ENCODE measurements at places on chromosomes 2 and 18.

DNA sequence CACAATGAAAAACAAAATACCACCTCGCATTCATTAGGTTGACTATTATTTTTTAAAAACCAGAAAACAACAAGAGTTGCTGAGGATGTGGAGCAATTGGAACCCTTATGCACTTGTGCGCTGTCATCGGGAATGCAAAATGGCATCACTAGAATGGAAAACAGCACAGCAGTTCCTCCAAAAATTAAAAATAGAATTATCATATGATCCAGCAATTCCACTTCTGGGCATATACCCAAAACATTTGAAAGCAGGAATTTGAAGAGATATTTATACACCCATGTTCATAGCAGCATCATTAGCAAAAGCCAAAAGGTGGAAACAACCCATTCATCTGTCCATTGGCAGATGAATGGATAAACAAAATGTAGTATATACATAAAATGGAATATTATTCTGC, 11.9 kb upstream of the NMUR1 start:
- DNase-seq: no peak
- no peak overlapping the region for H3K27ac ChIP-seq
- H3K27me3 ChIP-seq: no peaks in the 10 kb centered on the region
- no peak overlapping the region for H3K4me3 ChIP-seq

- no peaks in the 10 kb centered on the region for H3K4me1 ChIP-seq
- no peaks in the 10 kb centered on the region for H3K27me3 ChIP-seq
- DNase-seq: peak; percentile 10
- H3K4me3 ChIP-seq: no peak overlapping the region
Measured at GRCh38 chr2:118969734-118970395, 27.9 kb downstream of the MARCO start.

GRCh38 chr18:76806301-76806700, 16.1 kb upstream of the ZNF236 start:
- no peaks in the 10 kb centered on the region for H3K36me3 ChIP-seq
- H3K4me1 ChIP-seq: no peaks in the 10 kb centered on the region
- H3K27me3 ChIP-seq: no peaks in the 10 kb centered on the region
- no peak overlapping the region for H3K4me3 ChIP-seq

DNA sequence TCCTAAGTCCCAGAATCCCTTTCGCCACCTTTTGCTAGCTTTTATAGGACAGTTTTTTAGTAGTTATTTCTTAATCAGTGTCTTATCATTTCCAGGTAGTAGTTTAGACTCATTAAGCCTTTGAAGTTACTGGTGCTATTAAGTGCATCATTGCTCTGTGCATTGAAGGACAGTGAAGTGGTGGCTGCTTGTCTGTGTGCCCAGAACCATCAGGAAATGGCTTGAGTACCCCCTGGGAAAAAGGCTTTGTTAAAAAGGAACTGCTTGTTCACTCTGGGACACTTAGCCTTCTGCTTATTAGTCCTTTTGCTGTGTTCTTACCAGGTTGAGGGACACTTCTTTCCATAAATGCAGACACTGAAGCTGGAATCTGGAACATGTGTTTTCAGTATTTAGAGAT, 30.0 kb downstream of the DTNA start:
- peaks cover 5% of the 10 kb centered on the region for H3K4me1 ChIP-seq
- no peak for DNase-seq
- H3K27me3 ChIP-seq: no peaks in the 10 kb centered on the region
- no peak overlapping the region for H3K27ac ChIP-seq
- no peak overlapping the region for H3K4me3 ChIP-seq
- H3K36me3 ChIP-seq: no peaks in the 10 kb centered on the region
